ENCODE measurements at places on chromosomes 6 and 20. TPM values are rescaled to one million over a fixed set of nuclear protein-coding genes. Genes with fewer than 3 reads are reported as not detected.

Gene C20orf144
- total RNA-seq: 0.28 TPM

Gene NHSL1
- 2.4 TPM for total RNA-seq

Gene IYD
- total RNA-seq: not detected

Gene SNX21
- total RNA-seq: 2.0 TPM

Gene DYNLRB1
- 112 TPM for total RNA-seq

Gene EFCAB8
- 0.37 TPM for total RNA-seq

Gene SLC32A1
- not detected for total RNA-seq

Gene C6orf52
- 1.7 TPM for total RNA-seq

Gene ELOVL4
- 0.98 TPM for total RNA-seq

GRCh38 chr6:82874867-82875266, 190.8 kb downstream of the UBE3D start:
- no peaks in the 10 kb centered on the region for H3K4me1 ChIP-seq
- no peak for DNase-seq
- no peaks in the 10 kb centered on the region for H3K27me3 ChIP-seq
- H3K36me3 ChIP-seq: no peaks in the 10 kb centered on the region
- H3K27ac ChIP-seq: no peak overlapping the region

GRCh38 chr6:34592208-34592952, 36.3 kb upstream of the SPDEF start:
- DNase-seq: no peak
- H3K36me3 ChIP-seq: peaks cover 5% of the 10 kb centered on the region
- peaks cover 6% of the 10 kb centered on the region for H3K4me1 ChIP-seq
- H3K27me3 ChIP-seq: no peaks in the 10 kb centered on the region

- H3K4me1 ChIP-seq: peaks cover 13% of the 10 kb centered on the region
- H3K36me3 ChIP-seq: peaks cover 35% of the 10 kb centered on the region
- H3K27ac ChIP-seq: no peak overlapping the region
- H3K27me3 ChIP-seq: no peaks in the 10 kb centered on the region
- no peak for DNase-seq
- H3K4me3 ChIP-seq: peak overlapping the region; percentile 62
Observed at GRCh38 chr20:62305765-62306413, 3.1 kb downstream of the ADRM1 start.

DNA sequence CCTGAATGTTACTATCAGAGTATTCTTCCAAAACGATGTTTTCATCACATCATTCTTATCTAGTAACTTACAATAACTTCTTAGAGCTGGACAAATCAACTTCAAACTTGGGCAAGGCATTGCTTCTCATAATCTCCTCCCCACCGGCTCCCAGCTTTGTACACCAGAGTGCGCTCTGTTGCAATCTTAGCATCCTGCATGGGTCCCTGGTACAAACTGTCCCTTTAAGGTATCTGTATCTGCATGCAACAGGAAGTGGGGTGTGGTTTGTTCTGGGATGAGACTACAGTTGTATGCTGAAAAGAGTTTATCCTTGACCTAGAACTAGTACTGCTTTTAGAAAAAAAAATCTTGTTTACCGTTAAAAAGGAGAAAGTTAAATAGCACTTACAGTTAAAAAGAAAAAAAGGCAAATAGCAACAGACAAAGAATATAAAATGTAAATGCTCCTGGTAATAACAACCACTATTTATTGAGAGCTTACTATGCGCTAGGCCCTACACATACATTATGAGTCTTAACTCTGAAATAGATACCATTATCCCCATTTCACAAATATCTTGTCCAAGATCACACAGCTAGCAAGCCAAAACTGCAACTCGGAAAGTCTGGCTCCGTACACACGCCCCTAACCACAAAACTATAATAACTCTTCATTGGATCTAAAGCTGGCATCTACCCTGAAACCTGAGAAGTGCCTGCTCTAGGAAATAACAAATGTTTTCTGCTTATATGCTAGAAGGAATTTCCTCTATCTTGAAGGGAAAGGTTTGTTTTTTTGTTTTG, 9.8 kb upstream of the HECA start:
- peaks cover 38% of the 10 kb centered on the region for H3K4me1 ChIP-seq
- peak; percentile 76 for DNase-seq
- no peaks in the 10 kb centered on the region for H3K27me3 ChIP-seq
- H3K36me3 ChIP-seq: peaks cover 12% of the 10 kb centered on the region
- peak overlapping the region; percentile 95 for H3K27ac ChIP-seq

GRCh38 chr20:51481341-51481914, 61.1 kb downstream of the NFATC2 start:
- peak overlapping the region; percentile 96 for H3K27ac ChIP-seq
- peak overlapping the region; percentile 76 for H3K4me3 ChIP-seq
- peak; percentile 38 for DNase-seq
- H3K27me3 ChIP-seq: no peaks in the 10 kb centered on the region

- H3K4me1 ChIP-seq: peaks cover 2% of the 10 kb centered on the region
- H3K36me3 ChIP-seq: no peaks in the 10 kb centered on the region
- no peak overlapping the region for H3K4me3 ChIP-seq
- H3K27ac ChIP-seq: no peak overlapping the region
- no peak for DNase-seq
Observed at GRCh38 chr6:142542704-142543233, 241.0 kb downstream of the ADGRG6 start.

GRCh38 chr20:14800707-14801425, 463.5 kb upstream of the FLRT3 start:
- H3K36me3 ChIP-seq: no peaks in the 10 kb centered on the region

GRCh38 chr6:34157851-34158250, 12.0 kb upstream of the GRM4 start:
- H3K4me1 ChIP-seq: no peaks in the 10 kb centered on the region
- no peak overlapping the region for H3K4me3 ChIP-seq
- peaks cover 39% of the 10 kb centered on the region for H3K27me3 ChIP-seq
- no peaks in the 10 kb centered on the region for H3K36me3 ChIP-seq

DNA sequence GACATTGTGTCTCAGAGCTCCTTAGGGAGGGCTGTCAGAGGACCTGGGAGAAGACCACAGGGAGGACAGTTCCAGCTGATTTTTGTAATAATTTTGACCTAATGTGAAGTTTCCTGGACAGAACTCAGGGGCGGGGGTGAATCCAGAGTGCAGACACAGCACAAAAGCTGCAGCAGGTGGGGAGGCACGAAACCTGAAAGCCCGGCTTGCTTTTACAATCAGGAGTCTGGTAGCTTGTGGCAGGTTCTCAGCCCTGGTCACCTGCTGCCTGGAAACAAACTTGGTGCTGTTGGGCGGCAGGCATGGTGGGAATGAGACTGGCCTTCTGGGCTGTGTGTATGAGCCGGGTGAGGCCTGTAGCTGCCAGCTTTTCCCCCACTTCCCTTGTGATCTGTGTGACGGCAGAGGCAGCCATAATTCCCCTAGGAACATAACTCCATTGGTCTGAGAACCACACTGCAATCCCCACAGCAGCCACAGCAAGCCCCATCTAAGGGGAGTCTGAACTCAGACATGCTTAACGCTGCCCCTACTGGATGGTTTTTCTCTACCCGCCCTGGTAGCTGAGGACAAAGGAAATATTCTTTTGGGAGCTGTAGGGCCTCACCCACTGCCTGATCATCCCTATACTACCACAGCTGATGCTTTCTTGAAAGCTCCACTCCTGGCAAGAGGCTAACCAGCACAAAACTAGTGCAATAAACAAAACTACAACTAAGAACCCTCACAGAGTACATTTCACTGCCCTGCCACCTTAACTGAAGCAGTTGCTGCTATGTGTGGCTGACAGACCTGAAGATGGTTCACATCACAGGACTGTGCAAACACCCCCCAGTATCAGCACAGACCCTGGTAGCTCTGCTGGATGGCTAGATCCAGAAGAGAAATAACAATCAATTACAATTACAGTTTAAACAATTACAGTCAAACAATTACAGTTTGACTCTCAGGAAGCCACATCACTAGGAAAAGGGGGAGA, 1055.1 kb upstream of the GJE1 start:
- no peak overlapping the region for H3K27ac ChIP-seq
- no peaks in the 10 kb centered on the region for H3K4me1 ChIP-seq
- no peaks in the 10 kb centered on the region for H3K27me3 ChIP-seq
- H3K36me3 ChIP-seq: no peaks in the 10 kb centered on the region

DNA sequence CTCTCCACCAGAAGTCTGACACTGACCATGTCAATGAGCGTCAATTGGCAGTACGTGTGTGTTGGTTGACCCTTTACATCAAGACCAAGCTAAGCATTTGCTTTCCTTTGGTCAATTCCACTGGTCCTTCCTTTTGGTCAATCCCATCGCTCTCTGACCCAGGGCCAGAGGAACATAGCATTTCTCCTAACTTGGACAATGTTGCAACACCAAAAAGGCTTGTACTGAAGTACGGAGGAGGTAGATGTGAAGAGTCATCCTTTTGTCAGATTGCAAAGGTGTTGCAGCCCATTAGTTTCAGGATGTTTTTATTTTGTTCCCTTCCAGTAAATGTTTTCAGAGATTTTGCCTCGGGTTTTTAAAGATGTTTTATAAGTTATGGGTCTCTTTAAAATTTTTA, 24.6 kb downstream of the EDN1 start:
- peaks cover 6% of the 10 kb centered on the region for H3K27me3 ChIP-seq
- no peak overlapping the region for H3K27ac ChIP-seq
- H3K4me3 ChIP-seq: no peak overlapping the region
- DNase-seq: no peak
- H3K36me3 ChIP-seq: no peaks in the 10 kb centered on the region

DNA sequence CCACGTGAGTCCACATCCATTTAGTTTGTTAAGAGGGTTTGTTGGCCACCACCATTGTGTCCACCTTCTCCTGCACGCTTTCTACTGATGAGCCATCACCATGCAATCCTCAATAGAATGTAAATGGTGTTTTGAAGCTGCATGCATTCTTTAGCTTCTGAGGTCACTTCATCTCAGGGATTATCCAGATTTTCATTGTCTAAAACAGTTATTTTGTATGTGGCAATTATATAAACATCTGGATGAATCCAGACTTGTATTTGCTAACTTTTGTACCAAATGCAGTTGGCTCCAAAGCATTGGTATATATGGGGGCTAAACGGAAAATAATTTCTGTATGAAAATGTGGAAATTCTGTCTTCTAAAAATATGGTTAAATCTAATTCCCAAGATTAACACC, 231.2 kb upstream of the ARID1B start:
- H3K36me3 ChIP-seq: no peaks in the 10 kb centered on the region
- H3K27ac ChIP-seq: no peak overlapping the region
- DNase-seq: no peak
- no peaks in the 10 kb centered on the region for H3K27me3 ChIP-seq

DNA sequence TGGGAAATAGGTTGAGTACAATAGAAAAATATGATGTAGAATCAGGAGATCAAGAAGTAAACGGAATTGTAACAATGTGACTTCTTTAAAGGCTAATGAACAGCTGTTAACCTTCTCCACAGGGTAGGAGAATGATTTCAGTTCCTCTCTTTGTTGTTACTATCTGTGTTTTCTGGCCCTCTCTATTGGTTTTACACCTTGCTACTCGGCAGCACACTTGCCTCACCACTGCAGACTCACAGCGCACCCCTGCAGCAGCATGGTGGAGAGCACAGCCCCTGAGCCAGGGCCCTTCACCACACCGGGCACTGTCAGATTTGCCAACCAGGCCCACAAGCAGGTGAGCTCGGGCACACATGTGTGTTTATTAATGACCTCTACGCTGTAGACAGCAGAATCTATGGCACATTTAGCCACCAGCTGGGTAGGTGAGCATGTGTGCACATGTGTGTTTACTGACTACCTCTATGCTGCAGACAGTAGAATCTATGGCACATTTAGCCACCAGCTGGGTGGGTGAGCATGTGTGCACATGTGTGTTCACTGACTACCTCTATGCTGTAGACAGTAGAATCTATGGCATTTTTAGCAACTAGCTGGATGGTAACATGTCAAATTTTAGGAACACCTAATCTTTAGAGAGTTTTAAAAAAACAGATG, 16.8 kb downstream of the SFT2D1 start:
- peaks cover 45% of the 10 kb centered on the region for H3K36me3 ChIP-seq
- H3K27me3 ChIP-seq: no peaks in the 10 kb centered on the region

- H3K4me3 ChIP-seq: no peak overlapping the region
- no peak overlapping the region for H3K27ac ChIP-seq
- H3K4me1 ChIP-seq: peaks cover 9% of the 10 kb centered on the region
- H3K27me3 ChIP-seq: no peaks in the 10 kb centered on the region
- peaks cover 4% of the 10 kb centered on the region for H3K36me3 ChIP-seq
- DNase-seq: no peak
Observed at GRCh38 chr20:17651129-17651759, 30.8 kb downstream of the RRBP1 start.

GRCh38 chr6:31525932-31526591, 2.7 kb upstream of the MCCD1 start:
- peaks cover 23% of the 10 kb centered on the region for H3K36me3 ChIP-seq
- H3K4me3 ChIP-seq: no peak overlapping the region
- DNase-seq: no peak
- H3K4me1 ChIP-seq: peaks cover 5% of the 10 kb centered on the region

GRCh38 chr6:6331393-6331792, 10.9 kb upstream of the F13A1 start:
- no peak overlapping the region for H3K4me3 ChIP-seq
- H3K36me3 ChIP-seq: no peaks in the 10 kb centered on the region
- peaks cover 3% of the 10 kb centered on the region for H3K27me3 ChIP-seq
- H3K27ac ChIP-seq: no peak overlapping the region
- DNase-seq: no peak

- no peak for DNase-seq
- H3K27me3 ChIP-seq: peaks cover 15% of the 10 kb centered on the region
- peak overlapping the region; percentile 78 for H3K27ac ChIP-seq
- peaks cover 3% of the 10 kb centered on the region for H3K36me3 ChIP-seq
- peak overlapping the region; percentile 93 for H3K4me3 ChIP-seq
- H3K4me1 ChIP-seq: peaks cover 38% of the 10 kb centered on the region
Observed at GRCh38 chr6:28864326-28864923, 59.4 kb downstream of the TRIM27 start.

DNA sequence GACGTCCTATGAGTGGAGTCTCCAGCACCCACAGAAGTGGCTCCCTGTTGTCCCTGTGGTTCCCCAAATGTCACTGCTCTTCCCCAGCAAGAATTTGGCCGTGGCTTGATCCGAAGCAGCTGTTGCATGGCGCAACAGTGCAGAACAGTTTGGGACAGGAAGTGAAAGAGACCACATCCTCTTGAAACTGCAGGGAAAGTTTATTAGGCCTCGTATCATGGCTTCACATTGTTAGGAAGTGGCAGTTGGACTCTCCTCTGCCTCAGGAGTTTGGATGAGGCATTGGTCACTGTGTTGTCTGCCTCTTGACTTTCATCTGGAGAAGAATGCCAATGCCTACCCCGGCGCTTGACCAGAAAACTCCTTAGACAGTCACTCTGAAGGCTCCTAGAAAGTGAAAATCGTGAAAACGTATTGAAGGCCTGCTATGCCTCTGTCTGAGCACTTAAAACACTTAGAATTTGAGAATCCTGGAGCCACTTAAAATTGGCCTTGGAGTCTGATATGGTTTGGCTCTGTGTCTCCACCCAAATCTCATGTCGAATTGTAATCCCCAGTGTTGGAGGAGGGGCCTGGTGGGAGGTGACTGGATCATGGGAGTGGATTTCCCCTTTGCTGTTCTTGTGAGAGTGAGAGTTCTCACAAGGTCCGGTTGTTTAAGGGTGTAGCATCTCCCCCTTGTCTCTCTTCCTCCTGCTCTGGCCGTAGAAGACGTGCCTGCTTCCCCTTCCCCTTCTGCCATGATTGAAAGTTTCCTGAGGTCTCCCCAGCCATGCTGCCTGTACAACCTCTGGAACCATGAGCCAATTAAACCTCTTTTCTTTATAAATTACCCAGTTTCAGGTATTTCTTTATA, 334.9 kb upstream of the JARID2 start:
- peak; percentile 11 for DNase-seq
- peaks cover 20% of the 10 kb centered on the region for H3K4me1 ChIP-seq
- H3K4me3 ChIP-seq: peak overlapping the region; percentile 34
- H3K27ac ChIP-seq: peak overlapping the region; percentile 74
